ENCODE measurements at places on chromosomes 16 and 17. TPM values are rescaled to one million over a fixed set of nuclear protein-coding genes. Genes with fewer than 3 reads are reported as not detected.
A peak's percentile ranks its signal among the peaks of the same experiment; 100 is the strongest.

GRCh38 chr16:54402270-54402669 lies 115.7 kb upstream of the IRX3 start:
- peaks cover 7% of the 10 kb centered on the region for H3K36me3 ChIP-seq
- no peak overlapping the region for H3K27ac ChIP-seq
- H3K27me3 ChIP-seq: peaks cover 3% of the 10 kb centered on the region
- no peak overlapping the region for H3K4me3 ChIP-seq

DNA sequence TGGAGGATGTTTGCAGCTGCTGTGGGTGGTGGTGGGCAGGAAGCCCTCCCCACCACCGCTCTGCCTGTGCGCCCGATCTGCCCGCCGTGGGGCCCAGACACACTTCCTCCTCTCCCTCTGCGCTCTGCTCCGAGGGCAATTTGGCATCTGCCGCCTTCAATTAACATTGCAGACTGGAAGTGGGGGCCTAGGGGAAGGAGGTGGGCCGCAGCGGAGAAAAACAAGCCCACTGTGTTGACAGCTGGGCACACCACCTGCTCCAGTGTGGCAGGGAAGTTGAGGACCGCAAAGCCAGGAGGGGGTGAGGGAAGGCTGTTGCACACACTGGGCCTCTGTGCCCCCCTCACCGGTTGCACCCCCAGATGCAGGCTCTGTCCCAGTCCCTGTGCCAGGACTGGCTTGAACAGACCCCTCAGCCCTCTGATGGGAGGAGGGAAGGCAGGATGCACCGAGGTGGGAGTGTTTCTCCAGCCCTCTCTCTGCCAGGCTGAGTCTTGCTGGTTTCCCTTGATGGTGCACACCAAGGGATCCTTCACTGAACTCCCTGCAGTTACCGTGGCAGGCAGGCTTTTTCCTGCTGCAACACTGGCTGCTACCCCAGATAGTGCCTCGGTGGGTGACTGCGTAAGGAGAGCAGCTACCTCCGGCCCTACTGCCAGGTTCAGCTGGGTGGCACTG lies 72.8 kb upstream of the MED9 start:
- no peaks in the 10 kb centered on the region for H3K36me3 ChIP-seq
- no peak overlapping the region for H3K4me3 ChIP-seq
- DNase-seq: no peak

DNA sequence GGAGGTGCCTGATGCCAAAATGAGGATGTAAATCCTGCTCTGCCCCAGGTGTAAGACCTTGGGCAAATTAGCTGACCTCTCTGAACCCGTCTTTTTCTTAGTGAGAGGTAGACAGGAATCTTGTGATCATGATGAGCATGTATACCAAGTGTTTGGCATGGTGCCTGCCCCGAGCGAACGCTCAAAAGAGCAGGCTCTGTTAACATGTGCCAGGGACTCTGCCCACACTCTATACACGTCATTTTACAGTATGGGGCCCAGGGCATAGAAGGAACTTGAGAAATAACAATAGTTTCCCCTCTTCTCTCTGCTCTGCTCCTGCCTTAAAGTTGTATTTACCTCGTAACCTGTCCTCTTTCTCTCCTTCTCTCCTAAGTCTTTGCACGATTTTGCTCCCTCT lies 9.3 kb upstream of the MAF start:
- no peak overlapping the region for H3K27ac ChIP-seq
- H3K4me1 ChIP-seq: peaks cover 10% of the 10 kb centered on the region
- H3K36me3 ChIP-seq: no peaks in the 10 kb centered on the region
- H3K4me3 ChIP-seq: no peak overlapping the region
- no peaks in the 10 kb centered on the region for H3K27me3 ChIP-seq

Gene METTL2A
- 29.5 TPM for total RNA-seq

- H3K27me3 ChIP-seq: no peaks in the 10 kb centered on the region
- H3K4me3 ChIP-seq: no peak overlapping the region
- peak overlapping the region; percentile 88 for H3K27ac ChIP-seq
- no peak for DNase-seq
- no peaks in the 10 kb centered on the region for H3K4me1 ChIP-seq
- H3K36me3 ChIP-seq: peaks cover 9% of the 10 kb centered on the region
These were observed 24.5 kb downstream of the UNK start for GRCh38 chr17:75808905-75809621.

- peaks cover 37% of the 10 kb centered on the region for H3K36me3 ChIP-seq
- DNase-seq: peak; percentile 50
- no peaks in the 10 kb centered on the region for H3K4me1 ChIP-seq
- H3K4me3 ChIP-seq: no peak overlapping the region
- no peaks in the 10 kb centered on the region for H3K27me3 ChIP-seq
- H3K27ac ChIP-seq: peak overlapping the region; percentile 57
These were observed 21.2 kb upstream of the LGALS9 start for GRCh38 chr17:27609611-27610303.

- no peaks in the 10 kb centered on the region for H3K4me1 ChIP-seq
- no peak for DNase-seq
- H3K4me3 ChIP-seq: no peak overlapping the region
- H3K36me3 ChIP-seq: no peaks in the 10 kb centered on the region
- no peak overlapping the region for H3K27ac ChIP-seq
These were observed 11.2 kb upstream of the SLC47A2 start for GRCh38 chr17:19727501-19728078.

DNA sequence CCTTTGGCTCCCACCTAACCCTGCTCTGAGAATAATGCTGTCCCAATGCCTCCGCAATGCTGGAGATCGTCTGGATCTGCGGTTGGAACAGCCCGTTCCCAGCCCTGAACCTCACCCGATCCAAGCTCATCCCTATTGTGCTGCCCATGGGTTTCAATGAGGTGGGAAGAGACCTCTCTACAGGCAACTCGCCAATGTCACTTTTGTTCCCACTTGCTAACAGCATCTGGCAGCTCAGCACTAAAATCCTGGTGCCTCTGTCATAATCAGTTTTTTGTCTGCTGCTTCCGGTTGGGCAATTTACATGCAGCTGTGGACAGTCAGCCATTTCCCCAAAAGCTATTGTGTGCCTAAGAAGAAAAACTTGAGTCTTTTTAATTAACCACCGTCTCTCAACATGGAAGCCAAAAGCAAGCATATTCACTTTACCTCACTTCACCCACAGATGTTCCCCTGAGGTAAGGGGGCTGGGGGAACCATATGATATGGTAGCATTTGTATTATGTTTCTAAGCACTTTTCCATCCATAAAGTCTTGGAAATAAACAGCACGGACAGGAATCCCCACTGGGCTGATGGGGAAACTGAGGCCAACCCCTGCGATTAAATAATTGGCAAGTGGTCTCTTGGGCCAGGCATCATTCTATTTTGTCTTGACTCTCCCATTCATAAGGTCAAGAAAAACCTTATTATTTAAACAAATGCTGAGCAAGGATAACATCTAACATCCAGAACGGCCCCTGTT lies 159.2 kb upstream of the CDH5 start:
- H3K4me1 ChIP-seq: peaks cover 17% of the 10 kb centered on the region
- DNase-seq: no peak
- H3K27me3 ChIP-seq: peaks cover 3% of the 10 kb centered on the region
- no peak overlapping the region for H3K27ac ChIP-seq

Gene CLDN6
- 746 TPM for total RNA-seq

Gene FBXO31
- total RNA-seq: 22.6 TPM

- peaks cover 48% of the 10 kb centered on the region for H3K27me3 ChIP-seq
- H3K27ac ChIP-seq: no peak overlapping the region
- no peak overlapping the region for H3K4me3 ChIP-seq
These were observed 13.7 kb upstream of the TAT start for GRCh38 chr16:71590584-71590983.

GRCh38 chr17:80358861-80359260 lies 56.1 kb upstream of the ENDOV start:
- no peak overlapping the region for H3K4me3 ChIP-seq
- no peak for DNase-seq
- peaks cover 68% of the 10 kb centered on the region for H3K36me3 ChIP-seq
- H3K27ac ChIP-seq: no peak overlapping the region
- H3K4me1 ChIP-seq: no peaks in the 10 kb centered on the region
- H3K27me3 ChIP-seq: no peaks in the 10 kb centered on the region

DNA sequence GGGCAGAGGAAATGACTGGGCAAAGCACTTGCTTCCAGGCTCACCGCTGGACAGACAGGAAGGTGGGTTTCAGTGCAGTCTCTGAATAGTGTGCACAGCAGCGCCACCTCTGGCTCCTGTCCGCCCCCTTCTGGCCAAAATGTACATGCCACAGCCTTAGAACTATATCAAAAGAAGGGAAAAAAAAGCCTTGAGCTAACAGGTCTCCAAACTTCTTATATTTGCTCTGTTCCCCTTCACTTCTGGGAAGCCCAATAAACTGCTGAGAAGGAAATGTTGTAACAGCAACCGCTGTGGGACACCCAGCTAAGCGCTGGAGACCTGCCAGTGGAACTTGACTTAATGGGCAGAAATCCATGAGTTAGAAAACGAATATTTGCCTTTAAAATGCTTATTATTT lies 17.5 kb downstream of the COG7 start:
- H3K36me3 ChIP-seq: peaks cover 33% of the 10 kb centered on the region
- no peak overlapping the region for H3K27ac ChIP-seq
- no peaks in the 10 kb centered on the region for H3K27me3 ChIP-seq

DNA sequence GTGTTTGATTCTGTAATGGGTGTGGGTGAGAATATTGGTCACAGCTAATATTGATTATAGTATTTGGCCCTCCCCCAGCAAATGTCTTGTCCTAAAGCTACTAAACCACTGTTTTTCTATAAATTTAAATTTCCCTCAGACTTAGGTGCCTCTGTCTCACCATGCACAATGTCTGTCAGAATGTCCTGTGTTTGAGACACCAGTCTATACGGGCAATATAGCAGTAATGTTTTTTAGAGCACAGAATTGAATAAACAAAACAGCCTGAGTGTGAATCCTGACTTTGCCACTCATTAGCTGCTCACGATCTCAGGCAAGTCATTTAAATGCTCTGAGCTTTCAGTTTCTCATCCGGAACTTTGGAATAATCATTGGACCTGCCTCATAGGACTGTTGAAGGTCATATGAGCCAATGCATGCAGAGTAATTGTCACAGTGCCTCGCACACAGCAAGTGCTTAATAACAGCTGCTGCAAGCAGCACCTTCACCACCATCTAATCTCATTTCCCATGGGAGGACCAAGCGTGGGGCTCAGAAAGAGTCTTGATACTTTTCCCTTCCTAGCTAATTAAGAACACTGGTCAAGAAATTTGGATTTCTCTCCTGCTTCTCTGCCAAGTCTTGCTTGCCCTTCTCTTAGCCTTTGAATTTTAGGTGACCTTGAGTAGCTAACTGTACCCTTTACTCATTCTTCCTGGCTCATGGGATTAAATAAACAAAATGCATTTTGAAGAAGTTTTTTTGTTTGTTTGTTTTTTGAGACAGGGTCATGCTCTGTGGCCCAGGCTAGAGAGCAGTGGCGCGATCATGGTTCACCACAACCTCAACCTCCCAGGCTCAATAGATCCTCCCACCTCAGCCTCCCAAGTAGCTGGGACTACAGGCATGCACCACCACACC lies 9.8 kb downstream of the HLF start:
- DNase-seq: no peak
- H3K27me3 ChIP-seq: peaks cover 7% of the 10 kb centered on the region
- H3K36me3 ChIP-seq: no peaks in the 10 kb centered on the region
- no peak overlapping the region for H3K27ac ChIP-seq
